ENCODE measurements at places on chromosomes 1 and 21.

DNA sequence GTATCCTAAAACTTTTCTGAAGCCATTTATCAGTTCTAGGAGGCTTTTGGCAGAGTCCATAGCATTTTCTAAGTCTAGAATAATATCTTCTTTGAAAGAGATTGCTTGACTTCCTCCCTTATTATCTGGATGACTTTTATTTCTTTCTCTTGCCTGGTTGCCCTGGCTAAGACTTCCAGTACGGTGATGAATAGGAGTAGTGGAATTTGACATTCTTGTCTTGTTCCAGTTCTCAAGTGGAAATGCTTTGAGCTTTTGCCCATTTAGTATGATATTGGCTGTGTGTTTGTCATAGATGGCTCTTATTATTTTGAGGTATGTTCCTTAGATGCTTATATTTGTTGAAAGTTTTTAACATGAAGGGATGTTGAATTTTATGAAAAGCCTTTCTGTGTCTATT is 1647.9 kb downstream of the PLA2G4A start:
- no peak for DNase-seq

DNA sequence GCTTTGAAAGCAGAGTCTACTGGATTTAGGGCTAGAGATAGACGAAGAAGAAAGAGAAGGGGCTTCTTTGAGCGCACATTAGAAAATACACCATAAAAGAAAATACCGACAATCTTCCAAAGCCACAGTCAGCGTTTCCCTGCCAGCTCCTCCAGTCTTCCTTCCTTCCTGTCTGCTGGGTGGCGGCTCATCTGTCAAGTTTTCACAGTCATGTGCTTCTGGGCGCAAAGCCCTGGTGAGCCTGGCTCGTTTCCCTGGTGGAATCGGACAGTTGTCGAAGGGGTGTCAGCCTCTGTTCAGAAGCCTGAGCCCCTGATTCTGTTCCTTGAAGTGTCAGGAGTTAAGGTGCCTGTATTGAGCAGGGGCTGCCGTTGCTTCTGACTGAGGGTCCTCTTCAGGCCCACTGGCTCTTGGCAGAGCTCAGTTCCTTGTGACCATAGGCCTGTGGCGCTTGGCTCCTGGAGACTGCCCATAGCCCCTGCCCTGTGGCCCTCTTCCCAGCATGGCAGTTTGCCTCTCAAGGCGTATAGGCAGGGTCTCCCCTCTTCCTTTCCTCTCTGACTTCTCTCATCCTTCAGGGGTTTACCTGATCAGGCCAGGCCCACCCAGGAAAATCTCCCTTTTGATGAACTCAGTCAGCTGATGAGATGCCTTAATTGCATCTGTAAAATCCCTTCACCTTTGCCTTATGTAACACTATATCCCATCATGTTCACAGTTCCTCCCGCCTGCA is 58.6 kb downstream of the ADARB1 start:
- no peak for DNase-seq

- no peak for DNase-seq
Measured at GRCh38 chr1:48115835-48116234, 106.7 kb upstream of the SLC5A9 start.

DNA sequence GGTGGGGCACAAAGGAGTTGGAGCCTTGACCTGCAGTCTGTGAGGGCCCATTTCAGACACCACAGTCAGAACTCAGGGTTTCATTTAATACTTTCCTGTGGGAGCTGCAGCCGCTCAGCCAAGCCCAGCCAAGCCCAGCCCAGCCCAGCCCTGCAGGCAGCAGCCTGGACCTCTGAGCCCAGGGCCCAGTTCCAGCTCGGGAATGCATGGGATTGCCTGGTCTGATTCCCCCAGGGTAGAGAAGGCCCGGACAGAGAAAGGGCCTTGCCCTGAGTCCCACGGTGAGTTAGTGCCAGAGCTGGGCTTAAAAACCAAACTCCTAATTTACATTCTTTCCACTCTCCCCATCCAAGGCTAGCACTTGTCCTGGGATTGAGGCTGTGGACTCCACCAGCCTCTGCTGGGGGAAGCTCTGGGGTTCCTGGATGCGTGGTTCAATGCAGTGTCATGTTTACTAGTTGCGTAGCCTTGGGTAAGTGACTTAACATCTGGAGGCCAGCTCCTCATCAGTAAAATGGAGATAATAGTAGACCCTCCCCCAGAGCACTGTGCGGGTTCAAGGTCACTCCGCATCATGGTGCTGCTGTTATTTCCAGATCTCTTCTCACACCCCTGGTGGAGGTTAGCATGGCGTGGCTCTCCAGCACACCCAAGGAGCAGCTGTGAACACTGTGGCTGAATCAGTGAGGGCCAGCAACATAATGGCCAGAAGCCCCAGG is 29.2 kb upstream of the PKP1 start:
- DNase-seq: no peak

DNA sequence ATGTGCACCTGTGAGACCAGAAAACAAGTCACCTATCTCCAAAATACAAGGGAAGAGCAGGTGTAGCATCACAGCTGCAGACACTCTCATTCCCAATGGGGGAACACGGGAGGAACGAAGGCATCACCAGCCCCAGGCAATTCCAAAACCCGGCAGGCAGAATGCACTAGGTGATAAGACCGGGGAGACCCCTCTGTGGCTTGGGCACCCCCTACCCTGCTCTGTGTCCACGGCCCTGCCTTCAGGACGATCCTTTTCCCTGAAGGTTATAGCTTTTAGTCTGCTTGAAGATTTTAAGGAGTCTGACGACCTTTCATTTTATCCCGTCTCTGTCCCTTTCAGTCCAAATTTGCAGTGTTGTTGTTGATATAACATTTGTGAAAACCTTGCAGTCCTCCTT is 19.2 kb downstream of the TRPM2 start:
- no peak for DNase-seq

- no peak for DNase-seq
Measured at GRCh38 chr21:34956416-34957316, 92.4 kb downstream of the RUNX1 start.

DNA sequence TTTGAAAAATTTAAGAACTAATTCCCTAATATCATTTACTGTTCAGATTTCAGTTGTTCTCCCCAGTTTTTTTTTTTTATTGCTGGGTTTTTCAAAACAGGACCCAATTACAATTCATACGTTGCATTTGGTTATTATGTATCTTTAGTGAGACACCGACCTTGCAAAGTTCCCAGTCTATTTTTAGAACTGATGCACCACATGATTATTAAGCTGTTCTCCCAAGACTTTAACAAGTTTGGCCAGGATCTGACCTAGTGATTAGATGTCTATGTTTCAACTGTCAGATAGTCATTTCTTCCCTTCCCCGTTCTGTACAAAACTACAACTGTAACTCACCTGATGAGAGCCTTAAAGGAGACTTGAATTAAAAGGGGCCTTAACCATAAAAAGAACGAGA is 7.9 kb downstream of the UBE2T start:
- no peak for DNase-seq

DNA sequence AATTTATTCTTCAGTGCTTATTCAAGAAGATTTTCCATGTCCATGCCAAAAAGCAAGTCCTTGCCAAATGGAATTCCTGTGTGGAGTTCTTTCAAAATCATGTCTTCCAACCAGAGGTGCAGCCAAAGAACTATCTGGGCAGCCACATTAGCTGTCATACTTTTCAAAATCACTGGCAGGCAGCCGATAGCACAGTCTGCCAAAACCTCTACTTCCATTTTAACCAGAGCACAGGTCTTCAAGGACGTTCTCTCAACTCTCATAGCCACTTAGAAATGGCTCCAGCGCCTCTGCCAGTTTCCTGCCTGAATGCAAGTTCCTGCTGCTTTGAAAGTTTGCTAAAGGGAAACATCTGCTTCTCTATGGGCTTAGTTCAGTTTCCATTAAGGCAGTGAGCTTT is 975.7 kb upstream of the ADGRL4 start:
- peak; percentile 3 for DNase-seq

- no peak for DNase-seq
Measured at GRCh38 chr1:119472080-119472818, 34.8 kb upstream of the HSD3B1 start.

DNA sequence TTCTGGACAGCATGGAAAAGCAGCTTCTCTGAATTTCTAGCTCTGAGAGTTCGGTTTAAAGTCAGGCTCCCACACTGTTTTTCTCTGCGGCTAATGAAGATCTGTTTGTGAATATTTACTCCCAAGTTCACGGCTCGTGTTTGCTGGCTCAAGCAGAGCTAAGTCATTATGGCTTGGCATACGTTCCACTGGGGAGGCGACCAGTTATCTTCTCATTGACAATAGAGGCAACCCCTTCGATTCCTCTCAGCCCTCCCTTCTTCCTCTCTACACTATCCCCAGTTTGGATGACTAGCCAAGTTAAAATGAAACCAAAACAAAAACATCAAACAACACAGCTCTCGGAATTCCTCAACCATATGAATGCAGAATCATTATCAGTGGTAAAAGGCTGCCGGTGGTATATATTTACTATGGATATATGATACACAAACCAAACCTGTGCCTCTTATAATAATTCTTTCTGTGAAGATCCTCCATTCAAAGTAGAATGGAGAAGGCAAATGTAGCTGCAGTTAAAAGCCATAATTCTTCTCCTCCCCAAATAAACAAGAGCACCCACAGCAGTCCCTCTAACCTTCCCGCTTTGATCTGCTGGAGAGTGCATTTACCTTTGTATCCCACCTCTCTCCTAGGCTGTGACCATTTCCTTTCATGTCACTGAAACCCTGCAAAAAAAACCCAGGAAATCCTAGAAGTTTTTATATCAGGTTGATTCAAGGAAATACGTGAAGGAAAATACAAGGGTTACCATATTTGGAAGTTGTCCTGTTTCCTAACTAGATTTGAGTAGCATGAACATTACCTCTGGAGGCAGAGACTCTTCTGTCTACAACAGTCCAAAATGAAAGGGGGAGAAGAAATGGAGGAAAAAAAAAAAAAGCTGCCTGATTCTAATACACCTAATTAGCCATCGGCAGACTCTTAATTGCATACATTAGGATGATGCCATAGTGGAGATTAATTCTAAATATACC is 108.3 kb upstream of the USH2A start:
- DNase-seq: no peak

- no peak for DNase-seq
Measured at GRCh38 chr1:43779805-43780403, 72.6 kb downstream of the ST3GAL3 start.

- DNase-seq: peak; percentile 86
Measured at GRCh38 chr1:2199042-2199810, 4.7 kb upstream of the FAAP20 start.

GRCh38 chr1:18657506-18658201 is 27.0 kb downstream of the PAX7 start:
- DNase-seq: no peak

- no peak for DNase-seq
Measured at GRCh38 chr1:77889671-77890070, 1.2 kb downstream of the NEXN start.

- DNase-seq: no peak
Measured at GRCh38 chr21:27759091-27759659, 792.3 kb upstream of the ADAMTS5 start.

GRCh38 chr1:40432644-40433390 is 17.5 kb upstream of the ZFP69B start:
- DNase-seq: no peak

DNA sequence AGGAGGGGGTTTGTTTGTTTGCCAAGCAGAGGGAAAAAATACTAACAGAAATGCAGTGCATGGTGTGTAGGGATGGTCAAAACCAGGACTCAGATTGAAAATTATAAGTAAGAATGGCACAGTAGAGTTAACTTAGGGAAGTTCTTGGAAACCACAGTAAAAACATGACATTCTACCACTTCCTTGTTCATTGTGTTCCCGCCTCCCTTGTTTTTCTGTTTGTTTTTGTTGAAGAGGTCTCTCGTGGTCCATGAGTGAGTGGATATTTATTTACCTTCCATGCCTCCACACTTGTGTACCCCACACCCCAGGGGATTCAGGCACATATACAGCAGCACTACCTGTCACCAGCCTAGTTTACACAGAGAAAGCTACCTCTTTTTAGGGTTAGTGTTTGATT is 69.6 kb downstream of the OLFML2B start:
- no peak for DNase-seq

DNA sequence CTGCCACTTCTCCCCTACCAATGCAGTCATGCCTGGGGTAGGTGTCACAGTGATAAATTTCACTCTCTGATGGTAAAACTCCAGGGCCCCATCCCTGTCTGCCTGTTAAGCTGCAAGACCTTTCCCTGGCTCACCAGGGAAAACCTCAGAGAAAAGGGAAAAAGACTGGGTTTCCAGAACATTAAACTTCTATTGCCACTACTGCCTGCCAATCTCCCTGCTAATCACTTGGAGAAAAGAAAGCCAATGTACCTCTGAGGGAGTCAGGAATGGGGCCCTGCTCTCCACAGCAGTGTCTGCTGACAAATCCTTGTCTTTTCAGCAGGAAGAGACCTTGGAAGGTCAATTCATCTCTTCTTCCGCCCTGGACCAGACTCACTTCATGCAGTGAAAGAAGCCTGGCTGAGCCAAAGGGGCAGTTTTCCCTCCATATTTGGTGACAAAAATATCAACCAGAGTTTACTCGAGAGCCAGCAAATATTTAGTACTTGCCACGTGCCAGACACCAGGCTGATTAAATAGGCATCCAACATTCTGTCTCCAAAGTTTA is 49.1 kb upstream of the CTTNBP2NL start:
- no peak for DNase-seq

GRCh38 chr1:214658785-214659184 is 55.8 kb downstream of the CENPF start:
- no peak for DNase-seq

DNA sequence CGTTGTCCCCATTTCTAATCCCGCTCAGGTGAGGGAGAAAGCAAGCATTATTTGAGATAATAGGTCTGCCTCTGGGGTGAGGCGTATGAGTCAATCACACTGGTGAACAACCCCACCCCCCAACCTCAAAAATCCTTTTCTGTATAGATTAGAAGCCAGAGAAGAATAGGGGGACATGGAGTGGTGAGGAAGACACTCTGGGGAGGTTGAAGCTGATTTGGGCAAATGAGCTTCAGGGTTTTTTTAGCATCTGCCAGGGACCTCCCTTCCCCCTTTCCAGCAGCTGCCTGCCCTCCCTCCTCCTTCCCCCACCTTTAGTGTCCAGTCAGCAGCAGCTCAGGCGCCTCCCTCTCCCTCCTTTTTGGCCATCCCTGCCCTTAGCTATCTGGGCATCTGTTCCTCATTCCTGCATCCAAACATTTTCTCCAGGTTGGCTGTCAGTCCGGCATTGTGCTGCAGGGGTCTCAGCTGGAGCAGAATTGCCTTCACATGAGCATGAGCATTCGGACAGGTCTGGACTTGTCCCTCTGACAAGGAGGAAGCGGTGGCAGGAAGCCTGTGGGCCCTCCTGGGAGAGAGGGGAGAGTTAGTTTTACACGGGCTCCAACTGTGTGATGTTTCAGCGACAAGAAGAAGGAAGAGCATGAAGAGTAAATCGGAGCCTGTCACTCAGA is 30.8 kb upstream of the PTGFRN start:
- no peak for DNase-seq

Measured in thoracic aorta (tissue), 2 donors.